ENCODE measurements at places on chromosomes 11 and 22.

GRCh38 chr11:114061048-114061680 lies 1.7 kb downstream of the ZBTB16 start:
- DNase-seq, result no peak

DNA sequence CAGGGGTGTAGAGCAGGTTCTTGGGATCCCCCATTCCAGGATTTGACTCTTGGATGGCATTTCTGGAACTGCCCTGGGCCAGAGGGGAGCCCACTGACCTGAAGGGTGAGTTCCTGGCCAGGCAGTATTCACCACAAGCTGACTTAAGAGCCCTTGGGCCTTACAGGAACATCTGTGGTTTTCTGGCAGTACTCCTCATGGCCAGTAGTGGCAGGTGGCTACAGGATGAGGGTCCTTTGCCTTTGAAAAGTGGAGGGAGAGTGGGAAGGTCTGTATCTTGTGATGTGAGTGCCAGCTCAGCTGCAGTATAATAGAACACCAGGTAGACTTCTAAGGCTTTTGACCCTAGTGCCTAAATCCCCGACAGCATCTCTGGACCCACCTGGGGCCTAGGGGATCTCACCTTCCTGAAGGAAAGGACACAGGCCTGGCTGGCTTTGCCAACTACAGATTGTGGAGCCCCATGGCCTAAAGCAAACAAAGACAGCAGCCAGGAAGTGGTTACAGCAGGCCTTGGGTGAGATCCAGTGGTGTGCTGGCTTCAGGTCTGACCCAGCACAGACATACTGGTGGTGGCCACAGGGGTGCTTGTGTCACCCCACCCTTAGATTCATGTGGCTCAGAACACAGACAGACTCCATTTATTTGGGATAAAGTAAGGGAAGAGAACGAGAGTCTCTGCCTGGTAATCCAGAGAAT lies 9.0 kb downstream of the OR51S1 start:
- DNase-seq, result no peak

- no peak for DNase-seq
Measured at GRCh38 chr11:14059491-14059890, 97.0 kb downstream of the SPON1 start.

DNA sequence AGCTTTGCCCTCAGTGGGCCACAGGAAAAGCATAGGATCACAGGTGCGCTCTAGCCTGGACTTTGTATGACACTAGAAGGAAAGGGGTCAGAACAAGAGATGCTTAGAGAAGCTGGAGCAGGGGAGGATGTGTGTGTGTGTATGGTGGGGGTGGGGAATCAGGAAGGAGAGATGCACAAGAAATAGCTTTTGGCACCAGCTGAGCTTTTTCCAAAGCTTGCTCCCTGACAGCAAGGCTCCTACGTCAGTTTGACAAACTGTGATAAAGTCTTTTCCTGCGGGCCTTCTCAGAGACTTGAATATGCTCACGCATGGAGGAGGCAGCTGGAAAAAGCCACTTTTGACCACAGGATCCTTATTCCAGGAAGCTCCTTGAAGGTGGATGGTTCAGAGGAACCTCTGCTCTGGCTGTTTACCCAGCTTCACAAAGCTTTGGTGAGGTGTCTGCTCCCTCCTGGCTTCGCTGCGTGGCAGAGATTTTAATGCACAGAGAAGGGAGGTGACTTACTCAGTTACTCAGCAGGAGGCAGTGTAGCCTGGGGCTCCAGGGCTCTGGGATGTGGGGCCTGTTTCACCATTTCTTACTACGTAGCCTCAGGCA lies 3.9 kb downstream of the CDC42EP1 start:
- no peak for DNase-seq

DNA sequence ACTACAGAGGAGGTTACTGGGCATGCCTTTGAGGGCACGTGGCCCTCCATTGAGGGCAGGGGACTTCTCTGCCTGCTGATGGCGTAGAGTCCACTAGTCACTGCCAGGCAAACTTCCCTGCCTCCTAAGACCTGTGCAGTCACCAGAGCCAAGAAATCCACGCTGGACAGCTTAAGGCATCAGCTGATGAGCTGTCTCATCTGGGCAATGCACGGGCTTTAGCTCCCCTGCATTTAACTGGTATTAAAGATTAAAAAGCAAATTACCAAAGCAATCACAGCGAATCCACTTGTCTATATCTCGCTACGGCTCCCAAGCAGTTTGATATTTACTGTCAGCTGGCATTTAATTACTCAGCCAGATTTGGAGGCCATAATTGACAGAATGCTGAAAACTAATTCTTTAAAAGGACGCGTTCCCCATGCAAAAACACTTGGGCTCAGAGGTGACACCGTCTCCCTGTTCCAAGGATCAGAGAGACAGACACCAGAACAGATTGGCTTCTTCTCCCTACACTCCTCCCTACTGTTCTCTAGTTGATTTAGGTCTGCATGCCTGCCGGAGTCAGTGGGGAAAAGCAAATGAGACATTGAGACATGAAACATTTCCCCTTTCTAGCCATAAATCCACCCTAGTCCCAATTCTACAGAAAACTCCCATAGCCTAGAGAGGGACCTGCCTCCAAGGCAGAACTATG lies 68.5 kb downstream of the SPATA19 start:
- DNase-seq, result no peak

GRCh38 chr11:55658031-55658573 lies 3.9 kb upstream of the OR4C6 start:
- no peak for DNase-seq

DNA sequence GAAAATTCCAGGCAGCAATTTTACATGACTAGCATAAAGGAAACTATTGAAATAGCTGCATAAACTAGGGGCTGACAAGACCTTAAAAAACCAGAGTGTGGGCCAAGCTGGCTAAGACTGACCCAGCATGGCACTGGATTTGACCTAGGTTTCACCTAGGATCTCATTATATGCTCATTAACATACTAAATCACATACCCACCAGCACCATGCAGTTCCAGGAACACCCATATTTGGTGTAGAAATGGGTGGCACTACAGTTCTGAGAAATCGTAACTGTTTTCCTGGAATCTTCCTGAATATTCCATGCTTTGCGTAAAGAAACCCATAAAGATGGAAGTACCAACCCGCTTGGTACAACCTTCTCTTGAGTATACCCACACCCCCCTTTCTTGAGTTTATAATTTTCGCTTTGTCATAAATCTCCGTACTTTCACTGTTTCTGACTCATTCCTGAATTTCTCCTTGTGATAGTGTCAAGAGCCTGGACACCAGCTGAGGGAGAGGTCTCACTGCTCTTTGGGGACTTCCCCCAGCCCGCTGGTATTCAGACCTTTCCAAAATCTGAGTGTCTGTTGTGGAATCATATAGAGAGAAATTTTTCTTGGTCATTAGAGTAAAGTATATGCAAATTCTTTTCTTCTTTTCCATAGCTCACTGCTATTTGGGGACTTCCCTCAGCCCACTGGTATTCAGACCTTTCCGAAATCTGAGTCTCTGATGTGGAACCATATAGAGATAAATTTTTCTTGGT lies 55.1 kb downstream of the MTMR3 start:
- DNase-seq, result peak; percentile 58
